ENCODE measurements at places on chromosomes 1 and 21.
A peak's percentile ranks its signal among the peaks of the same experiment; 100 is the strongest.

DNA sequence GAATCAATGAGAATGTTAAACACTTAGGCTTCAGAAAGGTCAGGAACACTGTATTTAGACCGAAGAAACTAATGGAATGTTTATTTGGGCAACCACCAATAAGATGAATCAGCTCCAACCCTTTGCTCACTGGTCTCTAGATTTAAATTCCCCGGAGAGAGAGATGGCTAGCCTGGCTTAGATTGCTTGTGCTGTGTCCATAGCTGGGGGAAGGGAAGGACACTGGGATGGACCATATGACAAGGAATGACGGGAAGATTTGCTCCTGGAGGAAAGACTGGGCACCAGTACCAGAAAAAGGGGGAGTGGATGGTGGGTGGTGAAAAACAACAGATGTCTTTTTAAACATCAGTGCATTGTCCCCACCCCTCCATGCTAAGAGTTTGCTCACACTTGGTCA, 426.6 kb downstream of the DUSP10 start:
- DNase-seq: no peak

DNA sequence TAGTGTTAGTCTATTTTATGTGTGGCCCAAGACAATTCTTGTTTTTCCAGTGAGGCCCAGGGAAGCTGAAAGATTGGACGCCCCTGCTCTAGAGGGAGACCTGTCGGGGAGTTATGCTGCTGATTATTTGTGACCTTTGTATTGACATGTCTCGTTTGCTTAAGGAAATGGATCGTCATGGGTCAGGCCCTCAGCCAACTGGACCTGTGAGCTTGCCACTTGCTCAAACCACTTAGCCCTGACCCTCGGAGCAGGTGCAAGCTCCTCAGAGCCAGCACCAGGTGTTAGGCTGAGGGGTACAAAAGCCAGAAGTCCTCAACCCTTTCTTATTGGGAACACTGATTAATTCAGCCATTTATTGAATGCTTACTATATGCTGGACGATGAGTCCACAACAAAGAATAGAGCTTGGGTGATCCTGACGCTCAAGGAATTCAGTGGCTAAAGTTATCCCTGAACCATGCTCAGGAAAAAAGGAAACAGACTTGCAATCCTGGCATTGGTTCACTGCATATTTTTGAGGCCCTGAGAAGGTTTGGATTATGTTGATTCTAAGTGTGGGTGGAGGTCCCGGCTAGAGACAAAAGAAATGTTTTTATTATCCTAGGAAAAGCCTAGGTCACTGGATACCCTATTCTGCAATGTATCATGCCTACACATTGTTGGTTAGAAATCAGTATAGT, 19.0 kb downstream of the TGFB2 start:
- DNase-seq: no peak

- no peak for DNase-seq
These were observed 8.3 kb upstream of the CSF1 start for GRCh38 chr1:109902204-109902985.

DNA sequence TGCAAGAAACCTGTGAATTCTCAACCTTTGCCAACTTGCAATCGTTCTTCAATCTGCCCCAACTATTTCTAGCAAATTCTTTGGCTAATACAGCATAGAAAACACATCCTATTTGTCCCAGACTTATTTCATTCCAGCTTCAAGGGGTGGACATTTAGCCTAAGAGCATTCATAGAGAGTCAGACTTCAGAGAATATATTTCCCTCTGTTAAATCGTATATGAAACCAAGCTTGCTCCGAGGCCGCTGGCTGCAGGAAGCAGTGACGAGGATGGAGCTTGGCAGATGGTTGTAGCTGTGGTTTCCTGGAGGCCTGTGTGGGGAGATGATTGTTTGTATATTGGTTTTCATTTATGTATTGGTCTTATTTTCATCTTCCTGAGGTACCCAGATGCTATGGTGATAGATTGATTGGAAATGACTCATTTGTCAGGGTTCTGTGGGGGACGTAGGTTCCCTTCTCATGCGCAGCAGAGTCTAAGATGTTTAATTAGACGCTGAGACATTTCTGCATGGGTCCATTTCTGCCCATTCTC, 26.1 kb downstream of the MAN1C1 start:
- DNase-seq: peak; percentile 36

- no peak for DNase-seq
These were observed 164.6 kb downstream of the KCTD3 start for GRCh38 chr1:215731699-215732098.

GRCh38 chr1:102529446-102529845, 532.7 kb upstream of the OLFM3 start:
- DNase-seq: no peak

DNA sequence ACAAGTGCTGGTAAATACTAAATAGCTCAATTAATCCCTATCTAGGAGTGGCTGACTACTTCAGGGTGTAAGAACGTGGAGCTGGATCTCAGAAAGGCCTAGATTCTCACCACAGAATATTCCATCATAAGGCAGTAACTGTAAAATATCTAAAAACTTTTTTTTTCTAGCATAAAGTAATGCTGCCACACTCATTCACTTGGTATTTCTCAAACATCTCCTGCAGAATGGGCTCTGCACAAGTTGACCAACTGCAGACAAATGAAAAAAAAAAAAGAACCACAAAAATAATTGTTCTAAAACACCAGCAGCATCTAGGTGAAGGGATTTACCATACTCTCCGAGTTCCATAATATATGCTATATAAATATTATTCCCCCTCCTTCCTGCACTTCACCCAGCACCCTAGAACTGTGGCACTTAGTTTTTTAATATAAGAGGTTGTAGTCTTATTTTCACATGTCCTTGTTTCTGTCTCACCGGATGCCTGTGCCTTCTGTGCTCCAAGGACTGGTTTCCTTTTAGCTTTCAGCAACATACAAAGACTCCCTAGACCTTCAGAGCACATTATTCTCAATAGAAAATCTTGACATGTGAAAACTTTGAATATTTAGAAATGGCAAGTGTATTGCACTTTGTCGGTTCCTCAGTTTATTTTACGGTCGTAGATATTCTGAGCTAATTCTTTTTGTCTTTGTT, 8.9 kb downstream of the VSIG8 start:
- no peak for DNase-seq

DNA sequence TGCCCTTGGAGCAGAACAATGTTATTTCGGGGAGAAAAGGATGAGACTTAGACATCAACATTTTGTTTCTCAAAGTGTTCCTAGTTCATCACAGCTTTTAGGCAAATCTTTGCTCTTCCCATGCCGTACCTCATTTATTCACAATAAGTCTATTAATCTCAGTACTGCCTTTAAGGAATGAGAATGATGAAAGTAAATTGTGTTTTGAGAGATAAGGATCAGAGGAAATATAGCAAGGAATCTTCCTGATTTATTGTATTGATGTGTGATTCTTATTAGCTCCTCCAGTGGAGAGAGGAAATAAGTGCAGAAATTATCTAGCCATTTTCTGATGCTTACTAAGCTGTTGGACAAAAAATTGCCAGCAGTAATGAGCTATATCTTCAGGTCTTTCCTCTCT, 2.0 kb downstream of the POLR3C start:
- DNase-seq: no peak

DNA sequence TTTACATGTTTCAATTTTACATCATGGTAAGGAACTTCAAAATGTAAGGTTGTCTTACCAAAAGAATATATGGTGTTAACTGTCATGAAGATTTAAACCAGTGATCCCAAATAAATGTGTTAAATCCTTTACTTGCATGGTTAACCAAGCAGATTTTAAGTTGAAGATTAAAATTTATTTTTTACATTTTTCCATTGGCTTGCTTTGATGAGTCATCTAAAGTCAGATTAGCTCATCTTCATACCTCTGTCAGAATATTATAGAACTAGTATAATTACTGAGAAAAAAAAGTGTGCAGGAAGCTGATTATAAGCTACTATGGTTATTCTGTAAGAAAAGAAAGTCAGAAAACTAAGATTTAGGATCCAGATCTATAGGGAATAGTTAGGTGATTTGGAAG, 95.3 kb upstream of the DPH5 start:
- no peak for DNase-seq

GRCh38 chr1:119652587-119652986, 4.5 kb upstream of the ZNF697 start:
- no peak for DNase-seq

DNA sequence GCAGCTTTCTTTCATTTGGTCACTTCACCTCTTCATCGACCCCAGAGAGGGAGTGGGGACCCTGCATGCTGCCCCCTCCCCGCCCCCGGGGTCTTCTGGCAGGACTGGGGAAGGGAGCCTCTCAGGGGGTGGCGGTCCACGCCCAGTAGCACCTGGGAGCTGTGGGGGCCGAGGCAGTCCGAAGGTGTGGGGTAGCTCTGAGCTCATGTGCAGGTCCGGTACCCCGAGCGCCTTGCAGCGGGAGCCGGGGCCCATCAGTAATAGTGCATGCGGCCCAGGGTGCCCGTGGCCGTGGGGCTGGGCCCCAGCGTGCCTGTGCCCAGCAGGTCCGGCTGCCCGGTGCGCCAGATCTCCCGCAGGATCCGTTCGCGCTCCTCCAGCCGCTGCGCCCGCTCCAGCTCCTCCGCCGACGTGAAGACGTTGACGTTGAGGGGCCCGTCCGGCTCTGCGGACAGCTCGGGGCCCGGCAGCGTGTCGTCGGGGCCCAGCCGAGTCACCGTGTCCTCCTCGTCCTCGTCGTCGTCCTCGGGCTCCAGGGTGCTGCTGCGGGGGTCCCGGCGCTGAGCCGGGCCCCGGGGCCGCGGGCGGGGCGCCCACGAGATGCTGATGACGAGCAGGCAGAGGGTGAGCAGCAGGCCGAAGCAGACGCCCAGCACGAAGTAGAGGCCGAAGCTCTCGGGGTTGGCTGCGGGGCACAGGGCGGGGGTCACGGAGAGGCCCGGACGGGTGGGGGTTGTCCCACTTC, 1.2 kb downstream of the EVA1B start:
- no peak for DNase-seq

DNA sequence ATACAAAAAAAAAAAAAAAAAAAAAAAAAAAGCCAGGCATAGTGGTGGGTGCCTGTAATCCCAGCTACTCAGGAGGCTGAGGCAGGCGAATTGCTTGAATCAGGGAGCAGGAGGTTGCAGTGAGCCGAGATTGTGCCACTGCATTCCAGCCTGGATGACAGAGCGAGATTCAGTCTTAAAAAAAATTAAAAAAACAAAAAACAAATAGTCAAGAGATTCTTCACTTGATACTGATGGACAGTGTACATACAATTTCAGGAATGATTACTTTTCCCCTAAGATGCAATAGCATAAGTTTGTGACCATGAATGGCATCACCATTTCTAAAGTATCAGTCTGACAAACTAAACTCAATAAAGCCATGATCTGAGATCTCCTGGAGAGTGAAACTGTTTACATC, 60.8 kb upstream of the IVNS1ABP start:
- no peak for DNase-seq

DNA sequence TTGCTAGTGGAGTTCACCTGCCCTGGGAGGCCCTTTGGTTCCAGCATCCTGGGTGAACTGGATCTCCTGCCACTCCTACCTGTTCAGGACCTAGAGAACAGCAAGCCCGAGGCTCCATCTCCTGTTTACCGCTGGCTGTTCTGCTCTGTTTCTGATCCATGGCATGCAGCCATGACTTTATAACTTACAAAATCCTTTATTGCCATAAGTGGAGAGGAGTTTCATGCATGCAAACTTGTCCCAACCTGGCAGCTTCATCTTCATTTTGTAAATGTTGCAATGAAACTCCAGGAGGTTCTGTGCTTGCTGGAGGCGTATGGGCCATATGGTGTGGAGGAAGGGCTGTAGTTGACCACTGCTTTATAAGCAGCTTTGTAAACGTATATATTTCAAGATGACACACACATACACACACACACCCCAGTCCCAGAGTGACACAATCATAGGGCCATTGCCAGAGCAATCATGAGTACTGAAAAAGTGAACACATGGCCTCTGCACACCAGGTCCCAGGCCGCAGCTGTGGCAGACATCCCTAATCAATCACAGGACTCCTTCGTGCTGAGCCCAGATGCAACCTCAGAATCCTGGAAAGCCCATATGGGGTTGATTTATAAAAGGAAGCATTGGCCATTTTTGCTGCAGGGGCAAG, 69.0 kb downstream of the UBIAD1 start:
- no peak for DNase-seq

DNA sequence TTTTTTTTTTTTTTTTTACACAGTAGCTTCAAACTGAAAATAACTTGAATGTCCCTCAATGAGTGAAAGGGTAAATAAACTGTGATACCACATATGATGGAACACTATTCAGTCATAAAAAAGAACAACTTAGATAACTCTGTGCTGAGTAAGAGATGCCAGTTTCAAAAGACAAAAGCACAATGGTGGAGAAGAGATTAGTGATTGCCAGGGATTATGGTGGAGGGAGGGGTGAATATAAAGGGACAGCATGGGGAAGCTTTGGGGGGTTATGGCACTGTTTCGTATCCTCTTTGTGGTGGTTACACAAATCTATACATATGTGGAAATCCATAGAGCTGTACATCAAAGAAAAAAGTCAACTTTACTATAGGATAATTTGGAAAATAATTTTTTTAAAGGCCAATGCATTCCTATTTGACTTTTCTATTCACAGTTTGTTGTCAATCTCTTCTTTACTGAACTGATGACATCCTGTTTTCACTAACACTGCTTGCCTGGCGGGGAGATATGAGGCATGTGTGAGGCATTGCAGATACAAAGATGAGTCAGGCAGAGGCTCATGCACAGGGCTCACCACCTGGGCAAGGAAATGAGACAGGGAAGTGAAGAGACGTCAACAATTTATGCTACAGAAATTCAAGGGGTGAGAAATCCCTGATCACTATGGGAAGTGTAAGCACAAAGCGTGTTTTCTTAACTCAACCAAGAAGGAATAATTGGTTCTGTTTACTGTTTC, 302.7 kb downstream of the DUSP10 start:
- DNase-seq: no peak

DNA sequence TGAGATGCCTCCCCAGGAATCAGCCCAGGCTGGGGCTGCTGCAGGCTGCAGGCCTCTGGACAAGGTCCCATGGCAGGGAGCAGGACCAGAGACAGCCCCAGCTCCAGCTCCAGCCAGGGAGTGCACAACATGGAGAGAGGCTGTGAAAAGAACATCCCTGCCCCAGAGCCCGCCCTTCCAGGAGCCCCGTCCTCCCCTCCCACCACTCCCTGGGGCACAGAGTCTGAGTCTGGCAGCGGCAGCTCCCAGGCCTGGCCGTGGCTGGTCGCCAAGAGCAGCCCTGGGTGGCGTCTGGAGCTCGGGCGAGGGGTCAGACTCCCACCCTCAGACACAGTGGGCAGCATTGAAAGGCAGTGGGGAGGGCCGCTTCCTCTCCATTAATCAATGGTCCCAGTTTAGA, 37.8 kb downstream of the MEGF6 start:
- no peak for DNase-seq

DNA sequence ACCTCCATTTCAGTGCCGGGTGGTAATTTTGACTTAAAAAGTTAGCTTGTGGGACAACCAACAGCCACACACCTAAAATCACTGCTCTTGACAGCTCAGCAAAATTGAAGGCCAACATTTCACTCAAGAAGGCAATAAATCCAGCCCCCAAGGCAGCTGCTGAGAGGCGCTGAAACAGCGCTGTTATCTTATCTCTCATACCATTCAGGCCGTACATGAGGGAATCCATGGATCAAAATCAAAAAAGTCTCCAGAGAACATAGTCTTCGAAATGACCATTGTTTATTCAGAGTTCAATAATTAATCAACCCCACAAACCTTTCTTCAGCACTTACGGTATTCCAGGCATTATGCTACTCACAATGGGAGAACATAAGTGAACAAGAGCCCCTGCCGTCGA, 38.5 kb downstream of the ZBTB18 start:
- DNase-seq: no peak

- DNase-seq: no peak
These were observed 30.2 kb downstream of the F13B start for GRCh38 chr1:197036861-197037260.

- DNase-seq: no peak
These were observed 30.3 kb downstream of the SMIM12 start for GRCh38 chr1:34829250-34829649.
